GOT3 (cell line): ENCODE measurements at places on chromosomes 6 and 20.

DNA sequence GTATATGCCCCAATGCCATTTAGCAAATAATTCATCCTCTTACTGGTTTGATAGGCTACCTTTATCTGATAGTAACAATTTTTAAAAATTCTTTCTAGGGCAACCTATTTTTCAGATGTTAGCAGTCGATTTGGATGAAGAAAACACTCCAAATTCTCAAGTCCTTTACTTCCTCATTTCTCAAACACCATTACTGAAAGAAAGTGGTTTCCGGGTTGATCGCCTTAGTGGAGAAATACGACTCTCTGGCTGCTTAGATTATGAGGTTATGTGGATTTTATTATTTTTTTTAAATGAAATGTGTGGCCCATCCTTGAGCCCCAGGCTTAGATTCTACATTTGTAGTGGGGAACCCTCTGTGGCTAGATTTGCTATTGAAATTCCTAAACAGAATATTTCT, 26.3 kb downstream of the CDH26 start:
- DNase-seq = no peak

DNA sequence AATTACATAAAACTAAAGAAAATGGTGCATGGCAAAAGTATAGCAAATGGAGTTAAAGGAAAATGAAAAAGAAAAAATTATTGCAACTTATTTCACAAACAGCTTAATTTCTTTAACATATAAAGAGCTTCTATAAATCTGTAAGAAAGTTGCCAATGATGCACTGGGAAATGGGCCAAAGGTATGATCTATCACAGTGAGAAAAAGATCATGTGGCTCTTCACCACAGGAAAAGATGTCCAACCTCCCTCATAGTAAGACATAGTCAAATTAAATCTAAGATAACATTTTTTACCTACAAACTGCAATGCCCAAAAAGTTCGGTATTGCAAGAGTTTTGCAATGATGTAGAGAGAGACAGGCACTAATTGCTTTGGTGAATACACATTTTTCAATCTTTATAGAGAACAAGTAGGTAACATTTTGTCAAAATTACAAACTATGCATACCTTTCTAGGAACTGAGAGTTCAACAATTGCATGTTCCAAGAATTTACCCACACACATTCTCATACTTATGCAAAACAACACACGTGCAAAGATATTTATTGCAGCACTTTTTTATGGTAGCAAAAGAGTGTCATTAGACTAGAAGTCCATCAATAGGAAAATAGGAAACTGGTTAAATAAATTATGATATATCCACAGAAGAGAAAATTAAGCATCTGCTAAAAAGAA, 372.6 kb downstream of the QKI start:
- DNase-seq = no peak

DNA sequence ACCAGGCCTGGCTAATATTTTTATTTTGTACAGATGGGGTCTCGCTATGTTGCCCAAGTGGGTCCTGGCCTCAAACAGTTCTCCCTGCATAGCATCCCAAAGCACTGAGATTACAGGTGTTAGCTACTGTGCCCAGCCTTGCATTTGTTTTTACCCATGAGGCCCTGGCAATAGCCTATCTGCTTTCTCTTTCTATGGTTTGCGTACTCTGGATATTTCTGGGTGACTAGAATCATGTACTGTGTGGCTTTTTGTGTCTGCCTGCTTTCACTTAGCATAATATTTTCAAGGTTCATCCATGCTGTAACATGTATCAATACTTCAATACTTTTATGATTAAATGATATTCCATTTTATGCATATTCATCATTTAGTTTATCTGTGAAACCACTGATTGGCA, 451.7 kb downstream of the GRIK2 start:
- no peak for DNase-seq

GRCh38 chr6:32118782-32119628, 9.0 kb downstream of the ATF6B start:
- DNase-seq = peak; percentile 28

DNA sequence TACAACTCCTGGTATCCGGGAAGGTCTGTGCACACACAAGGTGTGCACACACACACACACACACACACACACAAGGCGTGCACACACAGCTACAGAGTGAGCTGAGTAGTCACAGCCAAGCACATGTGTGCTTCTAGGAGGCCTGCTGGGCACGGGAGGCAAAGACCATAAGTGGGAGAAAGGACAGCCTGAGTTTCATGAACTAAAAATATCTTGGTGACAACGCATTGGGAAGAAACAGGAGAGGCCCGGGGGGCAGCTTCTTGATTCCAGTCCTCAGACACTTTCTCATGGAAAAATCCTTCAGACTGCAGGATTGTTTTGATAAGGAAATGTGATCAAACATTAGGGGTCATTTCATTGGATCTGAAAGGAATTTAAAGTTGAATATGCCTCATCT, 2.6 kb downstream of the TRAF3IP2 start:
- no peak for DNase-seq

- no peak for DNase-seq
Observed at GRCh38 chr6:52524918-52525317, 51.9 kb downstream of the TRAM2 start.

DNA sequence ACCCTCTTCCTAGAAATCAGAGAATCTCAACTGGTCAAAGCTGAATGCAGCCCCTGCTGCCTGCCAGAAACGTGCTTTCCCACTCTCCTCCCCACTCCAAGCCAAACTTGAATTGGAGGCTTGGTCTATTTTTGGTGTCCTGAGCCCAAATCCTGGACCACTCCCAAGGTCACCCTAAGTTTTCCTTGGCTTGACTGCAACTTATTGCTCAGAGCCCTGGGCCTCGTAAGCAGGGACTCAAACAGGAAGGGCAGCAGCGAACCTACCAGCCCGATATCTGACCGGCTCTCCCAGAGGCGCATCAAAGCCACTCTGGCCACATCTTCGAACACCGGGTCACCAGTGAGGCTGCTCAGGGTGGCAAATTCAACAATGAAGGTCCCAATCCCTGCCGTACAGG, 12.7 kb downstream of the EDEM2 start:
- DNase-seq = no peak

DNA sequence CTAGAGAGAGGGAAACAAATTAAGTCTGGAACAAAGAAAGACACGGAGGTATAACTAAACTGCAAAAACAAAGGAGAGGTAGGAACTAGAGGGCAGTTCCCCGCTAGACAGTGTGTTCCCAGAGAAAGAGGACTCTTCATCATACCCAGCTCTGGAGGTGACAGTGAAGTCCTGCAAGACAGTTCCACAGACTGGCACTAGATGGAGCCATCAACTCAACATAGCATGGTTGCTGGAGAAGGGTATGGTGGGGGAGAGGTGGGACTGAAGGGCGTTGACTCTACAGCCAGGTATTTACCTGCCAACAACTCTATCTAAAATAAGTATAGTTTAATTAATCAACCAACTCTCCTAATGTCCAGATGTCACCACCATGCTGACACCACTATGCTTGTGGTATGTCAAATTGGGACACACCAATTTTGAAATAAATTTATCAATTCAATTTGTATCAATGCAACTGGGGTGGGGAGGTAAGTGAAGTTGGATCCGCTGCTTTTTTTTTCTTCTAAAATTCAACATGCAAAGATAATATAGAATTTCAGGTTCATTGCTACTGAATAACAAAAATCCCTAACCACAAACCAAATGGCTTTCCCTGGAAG, 9.7 kb downstream of the BACH2 start:
- DNase-seq = no peak

GRCh38 chr20:34705397-34706301, 1.5 kb downstream of the TP53INP2 start:
- no peak for DNase-seq

GRCh38 chr6:2842139-2842552, 483 bp upstream of the SERPINB1 start:
- DNase-seq = no peak

- no peak for DNase-seq
Observed at GRCh38 chr6:72789145-72789544, 167.3 kb downstream of the KCNQ5 start.

- no peak for DNase-seq
Observed at GRCh38 chr6:130890521-130890971, 63.3 kb downstream of the SMLR1 start.
